ENCODE measurements at places on chromosomes 2 and 18.

DNA sequence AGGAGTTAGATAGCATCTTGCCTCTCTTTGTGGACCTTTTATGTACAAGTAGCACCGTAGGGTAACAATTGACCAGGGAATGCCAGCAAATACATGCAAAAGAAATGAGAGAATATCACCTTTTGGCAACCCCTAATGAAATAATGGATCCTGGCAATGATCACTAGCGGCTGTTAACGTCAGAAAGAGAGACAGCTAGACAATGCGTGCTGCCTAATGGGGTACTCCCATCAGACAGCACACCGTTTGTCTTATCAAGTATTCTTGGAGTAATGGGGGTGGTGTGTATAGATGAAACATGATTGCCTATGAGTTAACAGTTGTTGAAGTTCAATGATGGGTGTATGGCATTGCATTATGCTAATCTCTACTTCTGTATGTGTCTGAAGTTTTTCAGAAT is 1.6 kb downstream of the ELAC1 start:
- no peak for DNase-seq

DNA sequence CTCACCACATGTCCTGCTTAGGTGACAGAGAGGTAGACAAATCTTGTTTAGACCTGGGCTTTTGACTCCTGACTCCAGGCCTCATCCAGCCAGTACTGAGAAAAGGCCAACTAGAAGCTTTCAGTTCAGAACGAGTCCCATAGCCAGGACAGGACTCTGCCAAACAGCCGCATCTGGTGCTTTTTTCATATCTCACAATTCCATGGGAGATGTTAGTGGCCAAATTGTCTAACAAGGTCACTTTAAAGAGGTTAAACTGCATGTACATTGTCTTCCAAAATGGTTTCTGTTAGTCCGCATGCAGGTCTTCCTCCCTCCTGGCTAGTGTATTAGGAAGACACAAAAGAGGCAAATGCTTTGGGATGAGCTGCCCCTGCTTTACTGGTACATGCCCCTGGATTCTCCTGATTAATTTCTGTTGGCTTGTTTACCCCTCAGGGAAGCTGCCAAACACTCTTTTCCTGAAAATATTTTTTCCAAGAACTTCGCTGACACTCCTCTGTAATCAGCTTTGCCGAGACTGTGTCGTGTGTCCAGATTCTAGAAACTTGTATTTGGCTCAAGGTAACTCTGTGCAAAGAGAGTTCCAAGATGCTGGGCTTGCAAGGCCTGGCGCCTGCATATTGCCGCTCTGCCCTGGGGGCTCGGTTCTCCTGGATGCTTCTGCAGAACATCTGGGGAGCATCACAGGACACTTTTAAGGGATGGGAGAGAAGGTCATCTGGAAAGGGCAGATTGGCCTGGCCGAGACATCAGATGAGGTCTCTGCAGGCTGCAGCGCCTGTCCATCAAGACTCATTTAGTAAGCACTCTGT is 209.2 kb upstream of the APCDD1 start:
- no peak for DNase-seq

DNA sequence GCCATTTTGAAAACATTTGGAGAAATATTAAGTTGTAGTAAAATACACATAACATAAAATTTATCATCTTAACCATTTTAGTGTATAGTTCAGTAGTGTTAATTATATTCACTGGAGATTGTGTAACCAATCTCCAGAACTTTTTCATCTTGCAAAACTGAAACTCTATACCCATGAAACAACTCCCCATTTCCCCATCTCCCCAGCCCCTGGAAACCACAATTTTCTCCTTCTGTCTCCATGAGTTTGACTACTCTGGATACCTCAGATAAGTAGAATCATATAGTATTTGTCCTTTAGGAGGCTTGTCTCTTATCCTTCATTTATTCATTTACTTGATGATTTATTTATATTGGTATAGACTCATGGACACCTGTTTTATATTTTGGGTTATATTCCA is 392.9 kb downstream of the SETBP1 start:
- no peak for DNase-seq

GRCh38 chr2:236400594-236401360 is 136.6 kb upstream of the ASB18 start:
- no peak for DNase-seq

DNA sequence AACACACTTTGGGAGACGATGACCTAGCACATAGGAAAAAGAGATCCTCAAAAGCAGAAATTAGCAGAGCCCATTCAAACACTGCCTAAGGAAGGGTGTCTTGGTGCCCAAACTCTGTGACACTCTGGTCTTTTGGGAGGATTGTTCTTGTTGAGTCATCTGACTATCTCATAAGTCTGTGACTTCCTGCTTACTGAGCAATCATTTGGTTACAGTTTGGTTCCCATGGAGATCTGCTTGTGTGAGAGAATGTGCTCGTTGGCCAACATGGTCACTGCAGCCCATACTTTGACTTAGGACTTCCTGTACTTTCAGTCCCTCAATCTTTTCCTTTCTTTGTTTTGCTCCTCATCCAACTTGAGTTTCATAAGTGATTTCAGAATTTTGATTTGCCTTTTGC is 602.9 kb downstream of the NYAP2 start:
- DNase-seq = peak; percentile 82

DNA sequence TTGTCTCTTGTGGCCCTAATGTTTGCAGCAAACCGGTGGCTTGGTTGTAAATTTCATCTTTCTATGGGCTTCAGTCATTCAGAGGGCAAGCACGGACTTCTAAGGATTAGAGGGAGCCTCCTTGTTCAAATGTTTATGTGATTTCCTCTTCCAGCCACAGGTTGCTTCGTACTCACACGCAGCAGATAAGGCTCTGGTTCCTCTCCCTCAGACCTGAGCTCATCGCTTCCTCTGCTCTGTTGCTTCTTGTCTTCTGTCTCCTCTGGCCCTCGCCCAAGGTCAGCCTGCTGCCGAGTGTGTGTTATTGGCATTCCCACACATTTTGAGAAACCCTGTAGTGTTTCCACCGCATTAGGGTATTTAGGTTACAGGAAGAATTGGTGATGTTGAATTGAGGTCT is 44.0 kb downstream of the MYL12B start:
- peak; percentile 61 for DNase-seq

DNA sequence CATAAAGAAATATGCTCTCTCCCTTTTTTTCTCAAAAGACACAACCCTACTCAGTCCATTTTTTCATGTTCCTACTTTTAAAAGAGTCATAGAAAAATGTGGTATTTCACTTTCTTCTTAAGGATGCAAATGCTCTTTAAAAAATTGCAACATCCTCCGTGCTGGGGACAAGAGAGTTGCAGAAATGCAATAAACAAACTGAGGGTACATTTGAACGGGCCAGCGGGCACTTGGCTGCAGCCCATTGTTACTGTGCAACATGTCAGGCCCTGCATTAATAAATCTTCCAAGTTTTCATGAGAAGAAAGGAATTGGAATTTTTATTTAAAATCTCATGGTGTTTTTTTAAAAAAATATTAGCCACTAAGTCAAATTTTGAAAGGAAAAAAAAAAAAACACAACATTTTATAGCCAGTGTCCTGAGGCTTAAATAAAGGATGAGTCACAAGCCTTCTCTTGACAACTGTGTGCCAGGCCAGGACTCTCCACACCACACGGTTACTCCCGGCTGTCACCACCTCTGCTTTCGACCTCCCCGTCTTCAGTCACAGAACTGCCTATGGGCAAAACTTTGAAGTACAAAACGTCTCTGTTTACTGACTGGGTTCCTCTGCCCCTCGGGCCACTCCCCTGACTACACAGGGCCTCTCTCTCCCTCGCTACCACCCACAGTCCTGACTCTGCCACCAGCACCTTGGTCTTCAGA is 57.5 kb upstream of the MFF start:
- no peak for DNase-seq

DNA sequence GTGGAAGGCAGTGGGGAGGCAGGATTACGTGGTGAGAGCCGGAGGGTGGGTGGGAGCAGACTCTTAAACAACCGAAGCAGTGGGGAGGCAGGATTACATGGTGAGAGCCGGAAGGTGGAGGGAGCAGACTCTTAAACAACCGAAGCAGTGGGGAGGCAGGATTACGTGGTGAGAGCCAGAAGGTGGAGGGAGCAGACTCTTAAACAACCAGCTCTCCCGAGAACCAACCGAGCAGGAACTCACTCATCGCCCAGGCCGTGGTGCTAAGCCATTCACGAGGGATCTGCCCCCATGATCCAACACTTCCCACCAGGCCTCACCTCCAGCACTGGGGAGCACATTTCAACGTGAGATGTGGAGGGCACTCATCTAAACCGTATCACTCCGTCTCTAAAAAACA is 87.7 kb downstream of the RTP5 start:
- no peak for DNase-seq

GRCh38 chr2:70725505-70725904 is 42.5 kb downstream of the ADD2 start:
- DNase-seq = no peak

GRCh38 chr2:164039270-164039669 is 303.5 kb upstream of the FIGN start:
- peak; percentile 70 for DNase-seq

DNA sequence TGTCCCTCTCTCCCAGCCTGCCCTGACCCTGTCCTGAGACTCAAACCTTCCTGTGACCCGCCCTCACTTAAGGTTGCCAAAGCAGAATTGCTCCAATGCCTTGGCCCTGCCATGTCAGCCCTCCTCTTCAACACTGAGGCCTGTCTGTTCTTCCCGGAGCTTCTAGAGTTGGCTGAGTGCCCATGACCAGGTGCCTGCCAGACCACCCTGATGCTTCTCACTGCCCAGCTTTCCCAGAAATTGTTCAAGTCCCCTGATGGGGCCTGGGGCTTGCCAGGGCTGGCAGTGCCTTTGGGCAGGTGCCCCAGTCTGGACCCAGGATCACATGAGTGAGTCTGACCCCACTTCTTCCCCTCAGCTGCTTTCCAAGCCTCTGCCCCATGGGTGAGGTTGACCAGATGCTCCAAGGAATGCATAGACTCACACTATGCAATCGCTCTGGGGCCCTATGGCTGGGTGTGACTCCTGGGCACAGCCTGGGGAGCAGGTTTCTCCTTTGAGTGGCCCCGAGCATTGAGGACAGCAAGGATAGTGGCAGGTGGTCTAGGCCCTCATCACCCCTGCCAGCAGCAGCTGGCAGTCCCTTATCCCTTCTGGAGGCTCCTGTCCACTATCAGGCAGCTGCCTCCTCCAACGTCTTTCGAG is 3.1 kb upstream of the INPP5D start:
- DNase-seq = no peak

DNA sequence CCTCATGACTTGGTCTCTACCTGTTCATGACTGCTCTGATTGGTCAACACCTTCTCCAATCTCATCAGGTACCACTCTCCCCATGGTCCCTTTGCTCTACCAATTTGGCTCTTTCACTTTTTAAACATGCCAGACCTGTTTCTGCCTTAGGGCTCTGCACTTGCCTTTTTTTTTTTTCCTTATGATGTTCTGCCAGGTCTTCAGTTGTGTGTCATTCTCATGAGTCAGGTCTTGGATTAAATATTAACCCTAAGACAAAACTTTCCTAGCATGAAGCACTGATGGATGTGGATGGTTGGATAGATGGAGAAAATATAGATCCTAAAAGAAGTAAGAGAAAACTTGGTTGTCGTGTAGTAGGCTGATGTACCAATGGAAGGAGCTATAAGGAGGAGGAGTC is 219.3 kb downstream of the TTC32 start:
- no peak for DNase-seq

- DNase-seq = no peak
Observed at GRCh38 chr2:11397513-11397912, 53.1 kb upstream of the ROCK2 start.

GRCh38 chr2:37718515-37719161 is 47.2 kb upstream of the CDC42EP3 start:
- no peak for DNase-seq

DNA sequence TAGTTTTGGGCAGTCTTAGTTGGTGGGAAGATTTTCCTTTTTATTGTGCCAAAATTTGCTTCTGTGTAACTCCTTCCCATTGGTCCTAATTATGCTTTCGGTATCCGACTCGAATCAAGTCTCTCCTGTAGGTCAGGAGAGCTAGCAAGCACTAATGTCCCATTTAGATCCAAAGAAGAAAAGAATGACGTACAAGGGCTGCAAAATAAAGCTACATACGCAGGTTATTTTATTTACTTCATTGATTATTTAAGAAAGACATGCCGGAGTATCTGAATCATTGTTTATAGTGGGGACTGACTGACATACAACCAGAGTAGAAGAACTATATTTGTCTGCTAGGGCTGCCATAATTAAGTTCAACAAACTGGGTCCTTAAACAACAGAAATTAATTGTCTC is 648.5 kb downstream of the CPS1 start:
- no peak for DNase-seq

DNA sequence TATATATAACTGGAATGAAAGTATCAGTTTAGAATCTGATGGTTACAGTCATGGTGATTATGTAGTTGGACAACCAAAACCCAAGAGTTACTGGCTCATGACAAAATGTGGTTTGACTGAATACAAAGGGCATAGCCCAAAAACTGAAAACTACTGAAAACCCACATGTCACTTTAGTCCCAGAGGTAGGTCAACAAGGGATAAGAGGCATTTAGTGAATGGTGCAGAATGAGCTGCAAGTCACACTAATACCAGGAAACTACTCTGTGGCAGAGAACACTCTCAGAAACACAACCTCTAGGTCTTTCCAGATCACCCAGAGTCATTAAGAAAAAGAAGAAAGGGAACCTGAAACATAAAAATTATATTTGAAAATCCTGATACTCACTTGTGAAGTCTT is 154.5 kb downstream of the AGPS start:
- no peak for DNase-seq

GRCh38 chr18:59282341-59282740 is 9.1 kb upstream of the RAX start:
- no peak for DNase-seq

- DNase-seq = peak; percentile 64
Observed at GRCh38 chr2:158457092-158457825, 507 bp downstream of the PKP4 start.

DNA sequence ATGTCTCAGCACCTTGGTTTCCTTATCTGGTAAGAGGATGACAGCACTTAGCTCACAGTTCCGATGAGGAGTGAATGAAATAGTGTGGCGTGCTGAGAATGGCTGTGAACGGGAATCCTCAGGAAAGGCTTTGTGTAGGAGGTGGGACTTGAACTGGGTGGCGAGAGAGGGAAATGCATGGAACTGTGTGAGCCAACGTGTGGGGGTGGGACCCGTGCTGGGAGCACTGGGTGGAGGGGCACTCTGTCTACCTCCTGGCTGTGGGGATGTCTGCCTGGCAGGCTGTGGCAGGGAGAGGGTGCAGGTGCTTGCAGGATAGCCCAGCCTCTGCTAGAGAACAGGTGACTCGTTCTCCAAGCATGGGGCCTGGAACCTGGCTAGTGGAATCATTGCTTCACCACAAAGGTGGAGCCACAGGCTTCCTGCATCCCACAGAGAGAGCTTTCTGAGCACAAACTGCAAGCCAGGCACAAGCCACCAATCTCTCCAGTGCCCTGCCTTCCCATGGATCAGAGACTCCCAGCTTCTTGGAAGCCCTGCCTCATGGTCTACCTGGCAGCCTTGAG is 145.2 kb downstream of the CELF4 start:
- DNase-seq = no peak

DNA sequence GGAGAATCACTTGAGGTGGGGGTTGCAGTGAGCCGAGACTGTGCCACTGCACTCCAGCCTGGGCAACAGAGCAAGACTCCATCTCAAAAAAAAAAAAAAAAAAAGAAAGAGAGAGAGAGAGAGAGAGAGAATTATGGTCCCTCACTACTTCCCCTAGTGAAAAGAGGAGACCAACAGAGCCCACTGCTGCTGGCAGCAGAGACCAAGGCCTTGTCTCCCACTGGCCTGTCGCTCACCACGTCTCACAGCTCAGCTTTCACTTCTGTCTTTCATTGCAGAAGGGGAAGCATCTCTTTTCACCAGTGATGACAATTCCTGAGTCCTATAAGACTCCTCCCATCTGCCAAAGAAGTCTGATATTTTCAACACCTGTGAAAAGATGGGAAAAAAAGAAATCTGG is 81.3 kb downstream of the CLHC1 start:
- no peak for DNase-seq

Data from fibroblast of lung (primary cell).